ENCODE measurements at places on chromosomes 12 and 14.

DNA sequence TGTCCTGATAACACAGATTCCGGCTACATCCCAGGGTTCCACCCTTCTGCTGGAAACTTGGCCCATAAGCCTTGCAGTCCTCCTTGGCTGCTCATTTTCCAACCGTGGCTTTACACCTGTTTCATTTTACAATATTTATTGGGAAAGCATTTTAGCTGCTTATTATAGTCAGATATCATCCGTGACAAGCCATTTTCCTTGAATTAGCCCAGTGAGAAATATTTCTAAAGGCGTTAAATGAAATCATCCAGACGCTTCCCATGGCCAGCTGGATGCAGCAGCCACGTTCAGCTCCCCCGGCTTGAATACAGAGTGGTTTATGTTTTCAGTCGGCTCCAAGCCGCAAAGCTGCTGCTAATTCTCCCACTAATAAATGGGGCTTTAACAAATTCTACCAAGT lies 245.0 kb upstream of the PELI2 start:
- no peak for DNase-seq

- no peak for DNase-seq
Observed at GRCh38 chr12:70757830-70758493, 120.7 kb upstream of the PTPRB start.

DNA sequence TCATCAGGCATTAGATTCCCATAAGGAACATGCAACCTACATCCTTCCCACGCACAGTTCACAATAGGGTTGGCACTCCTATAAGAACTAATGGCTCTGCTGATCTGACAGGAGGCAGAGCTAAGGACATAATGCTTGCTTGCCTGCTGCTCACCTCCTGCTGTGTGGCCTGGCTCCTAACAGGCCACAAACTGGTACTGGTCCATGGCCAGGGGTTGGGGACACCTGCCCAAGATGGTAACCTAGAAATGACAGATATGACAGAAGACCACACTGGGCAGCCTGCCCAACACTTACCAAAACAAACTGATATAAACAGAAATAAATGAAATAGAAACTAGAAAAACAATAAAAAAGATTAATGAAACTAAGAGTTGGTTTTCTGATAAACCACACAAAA lies 325.6 kb downstream of the SEC23A start:
- no peak for DNase-seq

DNA sequence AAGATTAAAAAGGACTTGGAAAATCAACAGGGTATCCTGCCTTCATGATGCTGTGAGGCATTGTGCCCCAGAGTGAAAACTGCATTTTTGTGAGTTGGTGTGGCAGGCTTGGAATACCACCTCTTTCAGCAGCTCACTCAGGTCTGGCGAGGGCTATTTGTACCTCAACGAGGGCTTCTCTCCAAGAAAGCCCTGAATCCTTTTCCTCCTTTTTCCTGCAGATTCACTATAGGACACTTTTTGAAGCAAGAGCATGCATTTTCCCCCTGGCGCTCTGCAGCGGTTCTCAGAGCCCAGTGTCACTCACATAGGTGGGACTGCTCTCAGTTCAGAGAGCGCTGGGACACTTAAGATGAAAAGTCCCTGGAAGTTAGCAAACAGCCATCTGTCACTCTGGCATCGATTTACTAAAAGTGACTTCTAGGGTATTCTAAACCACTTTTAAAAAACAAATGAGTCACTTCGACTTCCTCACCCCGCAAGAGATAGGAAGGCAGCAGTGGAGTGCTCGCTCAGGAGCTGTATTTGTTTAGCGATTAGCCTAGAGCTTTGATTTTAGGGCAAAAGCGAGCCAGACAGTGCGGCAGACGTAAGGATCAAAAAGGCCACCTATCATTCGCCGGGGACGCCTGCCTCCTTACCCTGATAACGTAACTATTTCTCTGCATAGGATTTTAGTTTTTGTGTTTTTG lies 782 bp upstream of the LGR5 start:
- DNase-seq, result no peak

DNA sequence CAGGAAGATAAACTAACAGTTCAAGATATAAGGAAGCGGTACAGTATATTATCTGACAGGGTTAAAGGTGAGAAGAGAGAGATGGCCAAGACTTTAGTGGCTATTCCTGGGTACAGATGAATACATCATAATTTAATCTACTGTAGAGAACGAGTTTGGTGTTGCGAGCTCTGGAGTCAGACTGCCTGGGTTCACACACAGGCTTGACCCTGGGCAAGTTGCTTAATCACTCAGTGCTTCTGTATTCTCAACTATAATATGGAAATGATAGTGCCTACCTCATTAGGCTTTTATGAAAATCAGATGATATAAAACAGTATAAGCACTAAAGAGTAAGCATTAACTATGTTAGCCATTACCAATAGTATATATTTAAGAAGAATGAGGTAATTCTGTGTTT lies 3.5 kb downstream of the PPM1H start:
- DNase-seq, result no peak

DNA sequence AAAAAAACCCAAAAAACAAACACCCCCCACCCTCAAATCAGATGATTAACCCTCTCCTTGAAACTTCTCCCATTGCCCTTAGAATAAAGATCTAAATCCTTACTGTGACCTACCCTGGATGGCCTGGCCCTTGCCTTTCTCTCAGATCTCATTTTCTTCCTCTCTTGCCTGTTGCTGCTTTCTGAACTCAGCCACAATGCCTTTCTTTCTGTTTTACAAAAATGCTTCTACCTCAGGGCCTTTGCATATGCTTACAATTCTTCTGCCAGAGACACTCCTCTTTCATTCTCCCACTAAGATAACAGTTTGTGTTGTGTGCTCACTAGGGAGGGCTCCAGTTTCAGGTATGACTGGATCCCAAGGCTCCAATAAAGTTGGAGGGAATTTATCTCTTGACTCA lies 108.3 kb downstream of the PTPN11 start:
- DNase-seq, result no peak

- no peak for DNase-seq
Observed at GRCh38 chr12:10165421-10165820, 6.5 kb downstream of the OLR1 start.

GRCh38 chr12:62379026-62379722 lies 87.5 kb upstream of the MON2 start:
- no peak for DNase-seq

GRCh38 chr12:127628645-127629044 lies 638.3 kb upstream of the TMEM132C start:
- DNase-seq, result no peak

- DNase-seq, result no peak
Observed at GRCh38 chr14:25833341-25834126, 764.3 kb downstream of the NOVA1 start.

- no peak for DNase-seq
Observed at GRCh38 chr14:27077214-27077613, 479.4 kb upstream of the NOVA1 start.

DNA sequence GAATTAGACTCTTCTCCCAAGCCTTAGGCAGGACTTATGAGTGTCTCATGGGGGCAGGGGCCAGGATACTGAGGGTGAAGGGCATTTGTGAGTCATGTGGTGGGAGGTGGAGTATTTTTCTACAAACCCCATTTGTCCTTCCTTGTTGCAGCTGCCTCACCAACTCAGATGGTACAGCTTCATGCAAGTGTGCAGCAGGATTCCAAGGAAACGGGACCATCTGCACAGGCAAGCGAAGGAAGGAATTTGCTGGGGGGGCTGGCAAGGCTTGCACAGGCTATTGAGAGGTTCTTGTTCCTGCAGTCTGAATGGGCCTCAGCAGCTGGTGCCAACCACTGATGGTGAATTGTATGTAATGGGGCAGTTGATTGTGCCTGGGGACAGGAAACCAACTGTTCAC lies 125.1 kb downstream of the STAB2 start:
- DNase-seq, result no peak

DNA sequence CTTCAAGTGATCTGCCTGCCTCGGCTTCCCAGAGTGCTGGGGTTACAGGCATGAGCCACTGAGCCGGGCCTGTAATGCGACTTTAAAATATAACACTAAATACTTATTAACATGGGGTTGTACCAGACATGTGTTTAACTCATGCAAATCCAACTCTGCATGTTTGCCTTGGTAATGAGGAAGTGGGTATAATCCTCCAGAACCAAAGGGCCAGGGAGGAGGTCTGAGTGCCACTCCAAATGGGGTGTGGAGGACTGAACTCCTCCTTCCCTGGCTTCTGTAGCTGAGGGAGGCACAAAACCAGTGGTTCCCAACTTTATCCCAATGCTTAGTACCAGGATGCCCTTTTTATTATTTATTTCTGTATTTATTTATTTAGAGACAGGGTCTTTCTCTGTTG lies 61.6 kb upstream of the MED13L start:
- DNase-seq, result no peak

GRCh38 chr14:53894456-53894855 lies 62.2 kb downstream of the BMP4 start:
- DNase-seq, result no peak

DNA sequence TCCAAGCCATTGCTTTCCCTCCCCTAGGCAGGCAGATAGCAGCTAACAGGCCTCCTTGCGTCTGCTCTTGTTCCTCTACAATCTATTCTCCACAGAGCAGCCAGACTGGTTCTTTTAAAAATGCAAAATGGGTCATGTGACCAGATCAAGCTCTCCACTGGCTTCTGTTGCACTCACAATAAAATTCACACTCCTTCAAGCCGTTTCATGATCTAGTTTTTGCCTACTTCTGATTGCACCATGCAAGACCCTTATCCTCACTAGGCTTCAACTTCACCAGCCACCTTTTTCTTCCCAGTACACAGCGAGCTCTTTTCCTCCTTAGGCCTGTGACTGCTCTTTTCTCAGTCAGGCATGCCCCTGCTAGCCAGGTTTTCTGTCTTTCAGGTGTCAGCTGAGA lies 6.1 kb upstream of the KRAS start:
- no peak for DNase-seq

DNA sequence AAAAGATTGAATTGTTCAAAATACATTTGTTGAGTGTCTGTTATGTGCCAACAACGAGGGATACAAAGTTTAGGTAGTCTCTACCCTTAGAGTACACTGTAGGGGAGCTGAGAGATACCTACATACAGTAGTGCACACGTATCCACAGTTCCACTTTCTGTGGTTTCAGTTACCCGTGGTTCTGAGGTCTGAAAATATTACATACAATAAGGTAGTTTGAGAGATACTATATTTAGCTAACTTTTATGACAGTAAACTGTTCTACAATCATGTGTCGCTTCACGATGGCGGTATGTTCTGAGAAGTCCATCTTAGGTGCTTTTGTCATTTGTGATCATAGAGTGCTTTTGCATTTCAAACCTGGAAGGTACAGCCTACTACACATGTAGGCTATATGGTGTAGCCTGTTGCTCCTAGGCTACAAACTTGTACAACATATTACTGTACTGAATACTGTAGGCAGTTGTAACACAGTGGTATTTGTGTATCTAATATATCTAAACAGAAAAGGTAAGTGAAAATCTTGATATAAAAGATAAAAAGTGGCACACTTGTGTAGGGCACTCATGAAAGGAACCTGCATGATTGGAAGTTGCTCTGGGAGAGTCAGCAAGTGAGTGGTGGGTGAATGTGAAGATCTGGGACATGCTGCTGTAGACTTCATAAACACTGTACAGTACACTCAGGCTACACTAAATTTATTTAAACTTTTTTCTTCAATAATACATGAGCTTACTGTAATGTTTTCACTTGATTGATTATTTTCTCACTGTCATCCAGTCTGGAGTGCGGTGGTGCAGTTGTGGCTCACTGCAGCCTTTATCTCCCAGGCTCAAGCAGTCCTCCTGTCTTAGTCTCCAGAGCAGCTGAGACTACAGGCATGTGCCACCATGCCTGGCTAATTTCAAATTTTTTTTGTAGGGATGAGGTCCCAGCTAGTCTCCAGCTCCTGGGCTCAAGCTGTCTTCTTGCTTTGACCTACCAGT lies 4.0 kb downstream of the CPSF6 start:
- DNase-seq, result no peak

- DNase-seq, result no peak
Observed at GRCh38 chr14:55249423-55249822, 21.8 kb upstream of the FBXO34 start.
